Activated CD4-positive, alpha-beta T cell treated with anti-CD3 and anti-CD28 coated beads, Interleukin-2, amount 10 ng/mL, durations not matched to agents 7 days and 5 days (primary cell): ENCODE measurements at places on chromosomes 4 and X.

- no peak for DNase-seq
These were observed 523.9 kb downstream of the GLUD2 start for GRCh38 chrX:121571333-121571732.

GRCh38 chr4:183618681-183619080 lies 40.3 kb downstream of the RWDD4 start:
- no peak for DNase-seq

GRCh38 chr4:111982089-111982488 lies 163.2 kb upstream of the FAM241A start:
- DNase-seq, result no peak

DNA sequence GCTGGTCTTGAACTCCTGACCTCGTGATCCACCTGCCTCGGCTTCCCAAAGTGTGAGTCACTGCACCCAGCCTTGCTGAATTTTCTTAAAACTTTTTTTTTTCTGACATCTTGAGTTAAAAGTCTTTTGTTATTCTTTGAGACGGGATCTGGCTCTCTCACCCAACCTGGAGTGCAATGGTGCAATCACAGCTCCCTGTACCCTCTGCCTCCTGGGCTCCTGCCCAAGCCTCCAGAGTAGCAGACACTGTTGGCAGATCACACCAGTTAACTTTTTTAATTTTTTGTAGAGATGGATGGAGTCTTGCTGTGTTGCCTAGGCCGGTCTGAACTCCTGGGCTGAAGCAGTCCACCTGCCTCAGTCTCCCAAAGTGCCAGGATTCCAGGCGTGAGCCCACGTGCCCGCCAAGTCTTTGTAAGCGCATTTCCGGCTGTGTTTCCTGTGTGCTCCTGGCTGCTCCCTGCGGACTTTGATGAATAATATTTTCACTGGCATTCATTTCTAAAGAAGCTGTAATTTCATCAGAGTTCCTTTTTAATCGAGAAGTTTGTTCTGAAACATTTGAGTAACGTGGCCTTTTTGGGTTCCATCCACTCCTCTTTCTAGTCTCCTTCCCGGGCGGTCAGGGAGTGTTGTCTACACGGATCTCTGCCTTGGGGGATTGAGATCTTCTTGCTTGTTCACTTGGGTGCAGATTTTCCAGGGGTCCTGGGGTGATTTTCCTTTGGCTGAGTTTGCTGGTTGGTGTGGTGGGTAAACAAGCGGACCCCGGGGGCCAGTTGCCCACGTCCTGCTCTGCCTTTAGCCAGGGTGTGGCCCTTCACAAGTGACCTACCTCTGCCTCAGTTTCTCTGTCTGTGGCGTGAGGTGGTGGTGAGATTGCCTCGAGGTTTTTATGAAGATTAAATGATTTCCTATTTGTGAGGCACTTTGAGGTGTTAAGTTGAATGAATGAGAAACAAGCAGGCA lies 44.4 kb downstream of the PCGF3 start:
- no peak for DNase-seq

DNA sequence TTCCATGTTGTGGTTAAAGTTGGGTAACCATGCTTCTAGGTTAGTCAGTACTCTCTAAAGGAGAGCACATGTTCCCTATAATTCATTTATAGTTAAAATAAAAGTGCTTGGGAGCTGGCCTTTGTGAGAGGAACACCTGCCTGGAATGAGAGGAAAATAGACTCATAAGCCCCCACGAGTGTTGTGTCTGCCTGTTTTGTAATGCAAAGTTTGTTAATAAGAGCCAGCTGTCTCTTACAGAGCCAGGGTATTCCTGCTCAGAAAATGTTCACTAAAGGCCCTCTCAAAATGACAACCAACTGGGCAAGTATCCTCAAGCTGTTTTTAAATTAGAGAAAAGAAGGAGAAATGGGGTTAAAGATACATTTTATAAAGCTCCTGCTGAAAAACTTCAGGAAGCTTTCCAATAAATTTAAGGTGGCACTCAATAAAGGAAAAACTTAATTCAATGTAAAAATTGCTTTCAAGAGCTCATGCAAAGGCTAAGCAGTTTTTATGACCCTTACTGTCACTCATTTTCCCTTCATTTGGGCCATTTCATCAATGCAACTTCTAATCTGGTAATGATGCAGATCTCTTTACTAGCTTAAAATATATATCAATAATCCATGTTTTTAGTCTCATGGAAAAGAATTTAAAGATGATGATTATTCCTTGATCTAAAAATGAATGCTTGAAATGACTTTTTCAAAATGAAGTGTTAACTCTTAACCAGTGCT lies 793.6 kb downstream of the STPG2 start:
- no peak for DNase-seq

DNA sequence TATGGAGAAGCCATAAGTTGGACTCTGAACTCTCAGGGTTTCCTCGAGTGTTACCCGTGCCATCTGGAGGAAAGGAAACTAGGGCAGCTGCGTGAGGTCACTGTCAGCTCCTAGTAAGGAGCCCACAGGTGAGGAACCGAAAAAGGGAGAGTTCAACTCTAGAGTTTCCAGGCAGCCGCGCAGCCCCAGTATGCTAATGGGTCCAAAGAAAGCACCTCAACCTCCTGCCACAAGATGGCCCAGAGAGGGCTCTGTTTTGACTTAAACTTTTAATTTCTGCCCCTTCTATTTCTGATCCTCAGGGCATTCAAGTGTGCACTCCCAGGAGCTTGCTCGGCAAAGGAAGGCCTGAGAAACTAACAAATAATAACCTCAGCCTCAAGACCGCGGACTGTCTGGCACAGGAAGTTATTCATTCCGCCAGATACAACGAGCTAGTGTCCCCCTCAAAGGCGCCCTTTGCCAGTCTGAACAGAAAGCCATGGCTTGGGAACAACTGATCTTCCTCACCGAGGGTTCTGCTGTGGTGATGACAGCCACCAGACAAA lies 13.9 kb downstream of the SCARB2 start:
- DNase-seq, result no peak
